ENCODE measurements at places on chromosomes 1 and 21. TPM values are rescaled to one million over a fixed set of nuclear protein-coding genes. Genes with fewer than 3 reads are reported as not detected.

DNA sequence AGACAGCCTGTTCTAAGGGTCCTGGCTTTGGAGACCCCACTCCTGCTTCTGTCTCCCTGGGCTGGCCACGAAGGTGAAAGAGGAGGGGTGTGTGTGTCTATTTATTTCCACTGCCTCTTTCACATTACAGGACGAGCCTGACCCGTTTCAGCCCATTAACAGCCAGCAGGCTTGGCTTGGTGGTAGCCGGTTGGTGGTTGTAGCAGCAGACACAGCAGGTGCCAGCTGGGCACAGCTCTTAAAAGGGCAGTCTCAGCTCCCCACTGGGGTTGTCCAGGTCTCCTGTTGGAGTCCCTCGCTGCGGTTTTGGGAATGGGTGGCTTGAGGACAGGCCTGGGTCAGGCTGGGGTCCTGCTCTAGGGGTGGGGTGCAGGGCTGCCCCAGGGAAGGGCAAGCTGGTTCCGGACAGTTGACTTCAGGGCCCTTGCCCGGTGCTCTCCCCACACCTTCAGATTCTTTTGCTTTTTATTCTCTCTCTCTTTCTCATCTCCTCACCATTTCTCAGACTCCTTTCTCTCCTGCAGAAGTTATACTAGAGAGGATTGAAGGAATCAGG lies 84.6 kb downstream of the ACTL8 start:
- peak; percentile 66 for DNase-seq

DNA sequence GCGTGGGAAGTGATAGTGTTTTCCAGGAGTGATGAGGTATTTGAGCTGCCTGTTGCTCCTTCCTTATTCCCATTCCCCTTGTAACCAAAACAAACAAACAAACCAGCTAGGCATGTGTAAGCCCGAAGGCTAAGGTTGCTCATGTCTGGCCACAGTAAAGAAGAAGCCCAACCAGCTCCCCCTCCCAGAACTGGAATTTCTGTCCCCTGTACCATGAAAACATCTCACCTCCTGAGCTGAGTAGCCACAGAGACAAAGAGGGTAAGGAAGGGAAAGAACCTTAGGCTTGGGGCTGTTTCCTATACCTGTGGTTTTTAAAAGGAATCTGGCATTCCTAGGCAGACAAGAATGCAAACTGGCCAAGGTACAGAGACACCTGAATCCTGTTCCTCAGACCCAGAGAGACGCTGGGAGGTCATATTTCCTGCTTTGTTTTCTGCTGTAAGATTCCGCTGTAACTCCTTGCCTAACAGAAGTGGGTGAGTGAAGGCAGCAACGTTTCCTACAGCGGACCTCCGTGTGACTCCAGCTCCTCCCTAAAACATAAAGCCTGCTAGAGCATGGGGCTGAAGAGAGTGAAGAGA lies 41.7 kb upstream of the RAB4A start:
- DNase-seq: no peak

DNA sequence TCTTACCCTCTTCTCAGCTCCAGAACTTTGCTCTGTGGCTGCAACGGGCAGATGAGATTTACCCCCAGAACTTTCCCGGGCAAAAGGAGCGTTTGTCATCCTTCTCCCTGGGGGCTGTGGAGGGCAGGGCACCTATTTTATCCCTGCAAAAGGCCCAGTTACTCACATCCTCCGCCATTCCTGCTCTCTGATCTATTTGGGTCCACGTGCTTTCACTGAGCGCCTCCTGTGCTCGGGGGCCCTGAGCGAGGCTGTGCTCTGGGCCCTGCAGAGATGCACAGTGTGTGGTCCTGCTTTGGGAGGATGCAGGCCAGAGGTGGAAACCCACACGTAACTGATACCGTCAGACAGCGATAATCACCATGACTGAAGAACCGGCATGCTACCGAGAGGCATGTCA lies 2.4 kb upstream of the CSMD2 start:
- DNase-seq: no peak

DNA sequence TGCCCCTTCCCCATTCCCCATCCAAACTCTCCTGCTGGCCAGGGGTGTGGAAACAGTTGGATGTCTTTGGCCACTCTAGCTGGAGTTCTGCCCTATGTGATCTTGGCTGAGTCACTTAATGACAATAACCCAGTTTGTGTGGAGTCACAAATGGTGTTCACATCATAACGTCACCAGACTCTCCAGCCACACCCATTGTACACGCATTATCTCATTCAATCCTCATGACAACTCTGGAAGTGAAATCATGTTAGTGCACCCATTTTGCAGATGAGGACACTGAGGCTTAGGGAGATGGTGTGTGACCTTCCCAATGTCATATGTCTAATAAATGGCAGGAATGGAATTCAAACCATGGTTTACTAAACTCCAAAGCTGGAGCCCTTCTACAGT lies 1.2 kb upstream of the CDA start:
- peak; percentile 65 for DNase-seq

DNA sequence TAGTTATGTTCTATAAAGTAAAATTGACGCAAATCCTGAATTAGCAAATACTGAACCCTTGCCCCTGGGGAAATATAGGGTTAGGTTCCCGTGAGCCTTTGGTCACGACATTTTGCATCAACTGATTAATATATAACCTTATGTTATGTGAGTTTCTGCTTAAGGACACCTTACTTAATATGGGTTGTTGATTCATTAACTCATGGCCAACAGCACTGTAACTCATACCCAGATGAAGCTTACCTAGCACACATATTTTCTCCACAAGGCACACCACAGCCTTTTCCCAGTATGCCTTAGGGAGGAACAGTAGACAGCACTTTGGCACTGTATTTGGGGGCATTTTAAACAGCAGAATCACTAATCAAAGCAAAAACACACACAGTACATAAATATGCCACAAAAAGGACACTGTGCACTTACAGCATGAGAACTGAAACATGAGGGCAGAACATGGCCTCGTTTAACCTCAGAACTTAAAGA lies 15.1 kb downstream of the INAVA start:
- DNase-seq: no peak

The WNT3A gene
- total RNA-seq: not detected

The PGLYRP4 gene
- not detected for total RNA-seq

DNA sequence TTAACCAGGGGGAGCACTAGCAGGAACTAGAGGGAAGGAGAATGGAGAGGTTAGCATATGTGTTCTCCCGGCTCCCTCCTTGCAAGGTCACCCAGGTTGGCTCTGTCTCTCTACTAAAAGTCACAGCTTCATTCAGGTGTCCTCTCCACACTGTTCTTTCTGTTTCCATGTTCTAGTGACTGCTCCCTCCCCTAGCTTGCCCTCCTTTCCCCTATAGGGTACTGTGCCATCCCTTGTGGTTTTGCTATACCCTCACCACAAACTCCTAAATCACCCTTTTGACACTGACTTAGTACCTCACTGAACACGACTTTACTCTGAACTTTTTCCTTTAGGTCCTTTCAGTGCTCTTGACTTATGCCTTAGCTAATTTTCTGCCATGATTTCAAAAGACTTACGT lies 389.3 kb downstream of the ST6GALNAC3 start:
- no peak for DNase-seq

The SLC2A5 gene
- 22.4 TPM for total RNA-seq

GRCh38 chr21:45074048-45074817 lies at the start of gene ADARB1:
ADARB1 (plus strand) TSS chr21:45074580; CDS start chr21:45171657, 97,077 bp downstream.
- DNase-seq: peak; percentile 98

GRCh38 chr1:67734323-67734690 lies 49.3 kb downstream of the GADD45A start:
- no peak for DNase-seq

DNA sequence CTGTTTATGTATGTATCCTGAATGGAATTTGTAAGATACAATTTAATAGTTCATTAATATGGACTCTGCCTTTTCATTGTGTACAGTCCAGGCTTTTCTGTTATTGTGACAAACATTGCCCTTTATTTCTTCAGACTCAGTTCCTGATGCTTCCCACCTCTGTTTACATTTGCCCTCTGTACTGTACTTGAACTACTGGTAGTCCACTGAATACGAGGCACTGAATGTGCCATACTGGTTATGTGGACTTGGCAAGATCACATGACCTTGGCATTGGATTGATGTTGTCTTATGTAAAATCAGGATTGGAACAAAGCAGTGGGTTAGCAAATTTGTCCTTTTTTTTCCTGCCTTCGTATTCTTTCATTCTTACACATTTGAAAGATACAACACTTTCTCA lies 27.8 kb downstream of the RALGPS2 start:
- no peak for DNase-seq

The DSTYK gene
- 16.5 TPM for total RNA-seq

- no peak for DNase-seq
Observed at GRCh38 chr1:119935373-119935772, 39.1 kb upstream of the ADAM30 start.

The PRAMEF26 gene
- not detected for total RNA-seq

The FHAD1 gene
- 0.72 TPM for total RNA-seq

DNA sequence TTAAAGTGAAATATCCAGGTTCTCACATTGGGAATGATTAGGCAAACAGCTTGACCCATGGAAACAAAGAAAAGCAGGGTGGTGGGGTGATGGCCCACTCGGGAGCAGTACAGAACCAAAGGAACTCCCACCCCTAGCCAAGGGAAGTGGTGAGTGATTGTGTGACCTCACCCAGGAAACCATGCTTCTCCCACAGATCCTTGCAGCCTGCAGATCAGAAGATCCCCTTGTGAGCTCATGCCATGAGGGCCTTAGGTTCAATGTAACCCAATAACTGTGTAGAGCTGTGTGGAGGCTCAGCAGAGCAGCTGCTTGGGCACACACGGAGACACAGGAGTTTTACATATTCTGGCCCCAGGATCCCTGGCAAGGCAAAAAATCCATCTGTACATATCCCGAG lies 311.8 kb upstream of the DPYD start:
- DNase-seq: no peak
